ENCODE measurements at places on chromosomes 13 and 19.

DNA sequence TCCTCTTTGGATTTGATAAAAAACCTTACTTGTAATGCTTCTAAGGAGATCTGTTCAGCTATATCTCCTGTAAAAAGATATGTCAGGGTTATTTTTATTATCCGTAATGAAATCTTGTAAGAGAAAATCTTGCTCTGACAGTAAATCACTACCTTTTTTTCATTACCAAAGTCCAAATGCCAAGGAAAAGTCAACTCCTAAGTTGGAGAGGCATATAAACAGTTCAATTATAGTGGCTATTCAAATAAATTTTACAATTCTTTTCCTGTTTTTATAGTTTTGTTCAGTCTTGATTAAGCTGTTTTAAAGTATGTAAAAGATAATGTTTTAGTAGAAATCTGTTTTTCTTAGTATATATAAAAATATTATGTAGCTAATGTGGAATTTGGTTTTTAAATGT lies 9.0 kb downstream of the KCTD4 start:
- no peak for DNase-seq

GRCh38 chr19:2180881-2181632 lies 17.3 kb downstream of the DOT1L start:
- DNase-seq, result no peak

- DNase-seq, result no peak
Observed at GRCh38 chr13:112708560-112709240, 18.9 kb downstream of the ATP11A start.

- DNase-seq, result no peak
Observed at GRCh38 chr19:1366296-1366695, 17.4 kb upstream of the NDUFS7 start.

DNA sequence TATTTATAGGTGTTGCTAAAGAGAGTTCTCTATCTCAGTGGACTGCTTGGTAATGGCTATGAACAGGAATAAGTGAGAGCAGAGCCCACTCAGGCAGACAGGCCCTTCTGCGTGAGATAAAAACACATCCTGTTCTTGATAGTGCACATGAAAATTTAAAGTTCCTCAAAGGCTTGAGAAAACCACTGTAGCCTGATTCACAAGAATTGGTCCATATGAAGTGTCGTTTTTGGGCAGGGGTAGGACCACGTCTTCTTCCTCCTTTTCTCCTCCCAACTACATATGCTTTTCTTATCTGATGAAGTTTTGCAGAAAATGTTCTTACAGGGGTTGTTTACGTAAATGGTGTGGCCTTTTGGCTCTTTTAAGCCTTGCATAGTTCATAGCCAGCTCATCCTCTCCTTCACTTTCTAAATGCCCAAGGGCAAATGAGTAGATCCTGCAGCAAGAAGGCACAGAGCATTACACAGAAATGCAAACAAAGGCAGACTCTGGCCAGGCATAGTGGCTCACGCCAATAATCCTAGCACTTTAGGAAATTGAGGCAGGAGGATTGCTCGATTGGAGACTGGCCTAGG lies 53.8 kb downstream of the RNF6 start:
- DNase-seq, result no peak

DNA sequence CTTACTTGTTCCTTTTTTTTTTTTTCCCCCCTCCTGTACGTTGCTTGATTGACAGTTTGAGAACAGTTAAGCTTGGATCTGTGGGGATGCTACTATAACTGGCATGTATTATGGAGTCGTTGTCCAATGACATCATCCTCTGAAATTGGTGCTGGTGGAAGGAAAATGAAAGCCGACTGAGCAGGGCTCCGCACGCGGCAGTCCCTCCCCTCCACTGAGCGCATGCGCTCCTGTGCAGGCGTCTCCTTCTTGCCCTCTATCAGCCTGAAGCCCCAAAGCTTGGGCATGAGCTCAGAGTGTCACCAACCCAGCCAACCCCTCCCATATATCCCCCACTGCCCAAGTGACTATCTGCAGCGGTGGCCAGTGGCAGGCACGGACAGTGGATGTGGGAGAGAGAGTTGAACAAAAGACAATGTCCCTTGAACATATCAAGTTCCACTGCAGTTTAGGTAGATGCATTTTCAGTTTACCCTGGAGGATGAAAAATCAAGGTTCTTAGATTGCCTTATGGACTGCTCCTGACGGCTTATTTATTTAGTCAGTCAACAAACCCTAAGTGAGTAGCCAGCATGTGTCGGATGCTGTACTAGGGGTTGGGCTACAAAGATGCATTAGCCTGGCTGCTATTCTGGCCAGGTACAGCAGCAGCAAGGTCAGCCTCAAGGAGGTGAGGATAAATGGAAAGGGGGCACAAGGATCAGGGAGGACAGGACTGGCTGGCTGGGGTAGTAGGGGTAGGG lies 20.8 kb downstream of the MBNL2 start:
- no peak for DNase-seq

- DNase-seq, result no peak
Observed at GRCh38 chr13:59776924-59777690, 386.6 kb downstream of the DIAPH3 start.

GRCh38 chr19:58154287-58154678 lies 3.7 kb upstream of the ZNF329 start:
- DNase-seq, result peak; percentile 75

DNA sequence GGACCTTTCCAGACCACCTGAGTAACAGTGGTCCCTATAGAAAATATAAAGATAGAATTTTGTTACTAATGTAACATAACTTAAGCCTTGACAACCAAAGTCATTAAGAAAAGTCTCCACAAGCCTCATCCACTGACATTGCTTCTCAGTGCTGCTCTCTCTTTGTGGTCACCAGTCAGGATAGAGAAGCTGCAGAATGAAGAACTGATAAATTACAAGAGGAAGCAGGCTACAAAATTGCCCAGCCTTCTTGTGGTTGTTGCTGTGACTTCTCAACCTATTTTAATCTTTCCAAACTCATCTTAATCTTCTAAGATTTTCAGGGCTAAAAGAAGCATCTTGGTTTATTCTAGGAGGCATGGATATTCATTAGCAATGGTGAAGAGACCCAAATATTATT lies 343.8 kb downstream of the MZT1 start:
- no peak for DNase-seq

GRCh38 chr13:38372820-38373383 lies 23.3 kb downstream of the UFM1 start:
- DNase-seq, result peak; percentile 26

- no peak for DNase-seq
Observed at GRCh38 chr19:14418856-14419105, 360 bp downstream of the DDX39A start.

DNA sequence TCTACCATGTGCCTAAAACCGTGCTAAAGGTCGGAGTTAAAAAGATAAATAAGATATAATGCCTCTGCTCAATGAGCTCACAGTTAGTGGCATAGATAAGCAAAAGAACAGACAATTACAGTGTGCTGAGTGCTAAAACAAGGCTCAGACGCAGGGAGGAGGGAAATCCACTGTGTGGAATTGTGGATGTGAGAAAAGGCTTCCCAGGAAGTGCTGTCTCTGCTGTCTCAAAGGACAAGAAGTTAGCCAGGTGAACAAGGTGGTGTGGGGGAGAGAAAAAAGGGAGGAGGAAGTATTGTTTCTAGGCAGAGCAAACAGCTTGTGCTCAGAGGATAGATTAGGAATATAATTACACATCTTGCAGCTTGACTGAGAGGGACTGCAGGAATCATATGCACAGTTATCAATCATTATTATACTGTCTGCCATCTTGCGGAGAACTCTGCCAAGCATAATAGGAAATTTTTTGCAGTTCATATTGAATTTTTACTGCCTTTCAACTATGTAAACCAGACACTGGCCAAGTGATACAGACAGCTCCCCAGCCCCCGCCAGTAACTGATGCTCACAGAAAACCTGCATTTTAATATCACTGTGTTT lies 9.3 kb downstream of the C13orf42 start:
- no peak for DNase-seq

DNA sequence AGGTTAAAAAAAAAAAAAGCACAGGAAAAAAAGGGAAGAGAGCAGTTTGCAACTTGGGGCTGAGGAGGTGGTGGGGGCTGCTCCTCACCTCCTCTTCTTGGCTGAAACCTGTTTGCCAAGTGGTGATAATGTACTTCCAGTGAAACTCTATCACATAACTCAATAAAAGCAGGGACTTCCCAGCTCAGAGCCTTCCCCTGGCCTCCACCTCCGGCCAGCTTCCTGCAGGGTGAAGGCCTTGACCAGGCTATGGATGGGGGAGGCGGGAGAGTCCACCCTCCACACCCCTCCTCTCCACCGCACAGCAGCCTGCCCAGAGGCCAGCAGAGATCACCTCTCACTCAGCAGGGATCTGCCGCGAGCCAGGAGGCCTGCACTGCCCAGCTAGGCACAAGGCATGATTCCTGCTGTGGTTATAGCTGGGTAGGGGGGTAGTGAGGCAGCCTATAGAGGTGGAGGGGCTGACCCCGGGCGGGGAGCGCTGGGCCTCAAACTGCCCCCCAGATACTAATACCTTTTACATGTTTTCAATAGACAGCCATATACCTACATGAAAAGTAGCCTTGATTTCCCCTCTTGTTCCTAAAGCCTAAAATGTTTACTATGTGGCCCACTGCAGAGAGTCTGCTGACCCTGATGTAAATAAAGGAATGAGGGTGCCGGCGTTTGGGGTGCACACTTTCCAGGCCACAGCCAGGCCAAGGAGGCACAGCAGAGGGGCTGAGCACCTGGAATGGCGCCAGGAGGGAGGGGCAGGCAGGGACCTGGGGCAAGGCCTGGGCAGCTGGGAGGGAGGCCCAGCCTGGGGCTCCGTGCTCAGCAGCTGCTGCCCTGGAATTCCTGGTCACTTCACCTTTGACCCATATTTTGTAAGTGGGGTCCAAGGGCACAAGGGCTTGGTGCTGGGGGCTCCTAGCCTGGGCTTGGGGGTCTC lies 10.3 kb downstream of the ZNF787 start:
- peak; percentile 87 for DNase-seq

DNA sequence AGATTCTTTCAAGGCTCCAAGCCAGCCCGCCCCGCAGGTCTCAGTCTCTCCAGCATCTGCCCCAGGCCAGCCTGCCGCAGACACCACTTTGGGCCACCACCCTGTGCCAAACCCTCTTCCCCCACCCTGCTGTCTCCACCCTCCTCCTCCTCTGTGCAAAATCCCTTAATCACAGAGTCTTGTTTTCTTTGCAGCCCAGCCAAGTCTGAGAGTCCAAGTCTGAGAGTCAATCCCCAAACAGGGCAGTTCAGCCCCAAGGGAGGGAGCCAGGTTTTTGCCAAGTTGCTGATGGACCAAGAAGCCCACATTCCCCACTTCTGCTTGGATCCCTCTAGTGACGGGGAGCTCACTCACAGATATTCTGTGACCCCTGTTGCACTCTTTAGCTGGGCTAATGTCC lies 3.1 kb downstream of the ADAMTS10 start:
- DNase-seq, result no peak

DNA sequence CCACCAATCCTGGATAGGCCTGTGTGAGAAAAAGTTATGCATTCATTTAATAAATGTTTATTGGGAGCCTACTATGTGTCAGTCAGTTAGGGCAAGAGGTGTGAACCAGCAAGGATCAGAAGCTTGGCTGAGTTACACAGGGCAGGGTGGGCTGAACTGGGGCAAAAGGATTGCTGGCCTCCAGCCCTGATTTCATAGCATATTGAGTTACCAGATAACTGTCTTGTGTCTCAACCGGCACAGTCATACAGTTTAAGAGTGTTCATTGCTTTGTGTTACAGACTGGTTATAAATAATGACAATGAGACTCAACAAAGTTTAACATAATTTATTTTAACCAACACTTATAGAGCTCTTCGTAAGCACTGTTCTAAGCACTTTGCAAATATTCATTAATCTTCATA lies 253.8 kb downstream of the DLEU7 start:
- no peak for DNase-seq

DNA sequence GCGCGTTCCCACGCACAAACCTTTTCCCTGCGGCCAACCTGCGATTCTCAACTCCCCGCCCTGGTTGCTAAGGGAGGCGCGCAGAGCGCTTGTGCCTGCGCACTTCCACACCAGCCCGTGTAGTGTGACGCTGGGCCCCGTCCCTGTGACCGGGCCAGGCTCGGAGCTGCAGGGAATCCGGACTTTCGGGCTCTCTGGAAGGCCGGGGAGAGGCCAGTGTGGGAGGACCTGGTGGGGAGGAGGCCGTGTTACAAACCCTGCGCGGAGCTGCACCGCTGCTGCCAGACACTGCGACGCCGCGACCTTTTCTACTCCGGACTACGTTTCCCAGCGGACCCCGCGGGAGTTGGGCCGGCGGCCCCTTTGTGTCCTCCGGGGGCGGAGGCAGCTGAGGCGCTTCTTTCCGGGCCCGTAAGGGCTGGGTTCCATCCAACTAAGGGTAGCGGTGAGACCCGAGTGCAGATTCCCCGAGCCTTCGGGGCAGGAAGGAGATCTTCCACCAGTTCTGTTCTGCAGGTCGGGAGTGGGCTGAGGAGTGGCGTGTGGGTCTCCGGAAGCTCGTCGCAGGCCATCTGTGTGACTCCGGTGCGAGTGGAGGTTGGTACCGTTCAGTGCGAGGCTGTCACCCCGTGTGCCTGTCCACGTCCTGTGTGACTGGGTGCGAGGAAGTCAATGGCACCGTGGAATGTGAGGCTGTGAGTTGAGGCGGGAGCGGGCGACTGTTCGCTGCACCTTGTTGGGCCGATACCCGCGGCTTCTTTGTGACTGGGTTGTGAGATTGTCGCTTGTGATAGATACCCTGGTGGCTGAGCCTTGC lies at the start of gene ZNF570:
TSS of gene ZNF570 (plus strand) at position 396 of the 817 bp plus-strand sequence. CDS start 999 bp downstream, outside the sequence.
- peak; percentile 94 for DNase-seq

DNA sequence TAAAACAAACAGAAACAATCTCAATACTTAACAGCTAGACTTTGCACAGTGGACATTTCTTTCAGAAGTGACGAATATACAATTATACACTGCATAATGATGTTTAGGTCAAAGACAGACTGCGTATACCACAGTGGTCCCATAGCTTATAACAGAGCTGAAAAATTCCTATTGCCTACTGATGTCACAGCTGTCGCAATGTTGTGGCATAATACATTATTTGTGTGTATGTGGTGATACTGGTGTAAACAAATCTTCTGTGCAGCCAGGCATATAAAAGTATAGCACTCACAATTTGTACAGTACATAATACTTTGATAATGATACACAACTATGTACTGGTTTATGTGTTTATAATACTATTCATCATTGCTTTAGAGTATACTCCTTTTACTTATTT lies 116.7 kb downstream of the TNFRSF19 start:
- no peak for DNase-seq

DNA sequence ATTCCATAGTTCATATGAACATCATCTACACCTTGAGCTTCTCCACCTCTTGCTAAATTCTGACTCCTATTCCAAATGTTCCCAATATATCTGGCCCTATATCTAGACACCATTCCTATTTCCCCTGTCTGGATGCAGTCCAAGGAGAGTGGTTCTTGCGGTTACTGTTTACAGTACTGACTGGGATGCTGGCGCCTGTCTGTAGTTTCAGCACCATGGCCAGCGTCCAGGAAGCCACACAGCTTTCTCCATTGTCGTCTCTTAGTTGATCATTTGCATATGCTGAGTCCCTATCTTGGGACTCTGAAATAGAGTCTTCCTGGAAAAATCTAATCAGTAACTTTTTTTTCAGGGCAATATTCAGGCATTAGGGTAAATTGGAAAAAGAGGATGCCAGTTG lies 14.9 kb downstream of the LAIR2 start:
- DNase-seq, result no peak

All from right lobe of liver (tissue), 6 donors.